ENCODE measurements at places on chromosomes 7 and 10. TPM values are rescaled to one million over a fixed set of nuclear protein-coding genes. Genes with fewer than 3 reads are reported as not detected.

The AOAH gene
- not detected for total RNA-seq

DNA sequence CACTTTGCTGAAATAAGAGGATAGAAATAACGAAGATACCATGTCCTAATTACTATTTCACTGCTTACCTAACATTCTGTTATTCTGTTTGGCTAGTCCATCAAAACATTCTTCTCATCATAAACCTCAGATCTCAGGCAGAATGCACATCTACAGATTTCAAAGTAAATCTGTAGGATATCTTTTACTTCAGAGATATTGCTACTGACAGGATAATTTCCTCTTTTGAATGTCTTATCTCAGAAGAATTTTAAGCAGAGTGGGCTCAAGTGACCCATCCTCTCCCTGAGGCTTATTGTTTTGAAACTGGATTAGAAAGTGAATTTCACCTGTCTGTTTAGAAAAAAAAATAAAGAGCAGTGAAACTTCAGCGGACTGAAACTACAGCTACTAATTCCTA lies 83.6 kb downstream of the SEMA3C start:
- H3K36me3 ChIP-seq = no peaks in the 10 kb centered on the region
- H3K4me1 ChIP-seq = peaks cover 22% of the 10 kb centered on the region
- H3K27me3 ChIP-seq = no peaks in the 10 kb centered on the region
- H3K4me3 ChIP-seq = no peak overlapping the region
- DNase-seq = no peak

DNA sequence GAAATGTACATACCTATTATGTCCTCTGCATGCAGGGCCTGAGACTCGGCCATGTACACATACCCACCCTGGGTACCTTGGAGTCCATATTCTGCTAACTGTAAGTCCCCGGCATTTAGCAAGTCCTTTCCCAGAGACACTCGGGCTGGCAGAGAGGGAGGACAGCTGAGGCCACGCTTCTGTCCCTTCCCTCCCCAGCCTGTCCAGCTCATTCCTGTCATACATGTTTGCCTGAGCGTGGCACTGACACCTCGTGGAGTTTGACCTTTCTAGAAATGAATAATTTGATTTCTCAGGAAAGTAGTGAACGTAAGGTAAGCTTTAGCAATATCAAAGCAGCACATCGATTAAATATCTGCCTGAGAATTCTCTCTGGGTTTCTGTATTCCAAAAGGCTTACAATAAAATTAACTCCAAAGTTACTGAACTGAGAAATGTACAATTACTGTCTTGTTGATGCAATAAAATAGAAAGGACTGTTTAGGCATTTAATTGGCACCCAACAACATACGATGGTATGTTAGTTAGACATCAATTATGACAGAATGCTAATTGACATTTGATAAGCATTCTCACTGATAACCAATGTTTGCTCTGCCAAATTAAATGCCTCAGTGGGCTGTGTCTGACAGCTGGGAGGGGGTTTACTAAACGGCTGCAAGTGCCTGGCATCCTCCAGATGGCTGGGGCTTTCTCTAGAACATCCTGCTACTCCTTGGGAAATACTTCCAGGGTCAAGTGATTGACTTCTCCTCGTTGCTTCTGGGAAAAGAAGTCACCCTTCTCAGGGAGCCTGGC lies 221.2 kb downstream of the CCSER2 start:
- peaks cover 21% of the 10 kb centered on the region for H3K27me3 ChIP-seq
- H3K4me3 ChIP-seq = no peak overlapping the region
- DNase-seq = no peak

- no peaks in the 10 kb centered on the region for H3K27me3 ChIP-seq
- H3K36me3 ChIP-seq = no peaks in the 10 kb centered on the region
- H3K4me1 ChIP-seq = peaks cover 28% of the 10 kb centered on the region
- H3K4me3 ChIP-seq = no peak overlapping the region
- no peak overlapping the region for H3K27ac ChIP-seq
- no peak for DNase-seq
These were observed 30.7 kb upstream of the HSPA12A start for GRCh38 chr10:116772909-116773705.

DNA sequence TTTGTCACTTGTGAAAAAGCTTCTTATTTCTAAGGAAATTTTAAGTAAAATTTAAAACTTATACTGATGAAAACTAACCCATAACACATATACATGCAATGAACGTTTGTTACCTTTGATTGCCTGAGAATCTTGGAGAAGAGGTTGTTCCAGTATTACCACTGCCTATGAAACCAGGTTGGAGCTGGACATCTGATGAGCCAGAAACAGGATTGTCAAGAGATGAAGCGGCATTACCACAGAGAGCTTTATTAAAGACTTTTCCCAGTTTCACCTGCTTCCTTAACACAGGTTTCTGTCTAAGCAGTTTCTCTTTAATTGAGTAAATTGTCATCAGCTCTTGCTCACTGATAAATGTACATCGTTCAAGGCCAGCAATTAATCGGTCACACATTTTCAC lies 9.0 kb upstream of the KIF20B start:
- no peaks in the 10 kb centered on the region for H3K36me3 ChIP-seq
- no peak for DNase-seq
- no peak overlapping the region for H3K27ac ChIP-seq
- H3K27me3 ChIP-seq = no peaks in the 10 kb centered on the region
- no peaks in the 10 kb centered on the region for H3K4me1 ChIP-seq
- H3K4me3 ChIP-seq = no peak overlapping the region

The TMEM140 gene
- not detected for total RNA-seq

GRCh38 chr10:131193923-131194322 lies 117.6 kb downstream of the TCERG1L start:
- no peak for DNase-seq
- no peaks in the 10 kb centered on the region for H3K4me1 ChIP-seq
- no peak overlapping the region for H3K4me3 ChIP-seq
- no peaks in the 10 kb centered on the region for H3K27me3 ChIP-seq
- no peak overlapping the region for H3K27ac ChIP-seq
- H3K36me3 ChIP-seq = no peaks in the 10 kb centered on the region

DNA sequence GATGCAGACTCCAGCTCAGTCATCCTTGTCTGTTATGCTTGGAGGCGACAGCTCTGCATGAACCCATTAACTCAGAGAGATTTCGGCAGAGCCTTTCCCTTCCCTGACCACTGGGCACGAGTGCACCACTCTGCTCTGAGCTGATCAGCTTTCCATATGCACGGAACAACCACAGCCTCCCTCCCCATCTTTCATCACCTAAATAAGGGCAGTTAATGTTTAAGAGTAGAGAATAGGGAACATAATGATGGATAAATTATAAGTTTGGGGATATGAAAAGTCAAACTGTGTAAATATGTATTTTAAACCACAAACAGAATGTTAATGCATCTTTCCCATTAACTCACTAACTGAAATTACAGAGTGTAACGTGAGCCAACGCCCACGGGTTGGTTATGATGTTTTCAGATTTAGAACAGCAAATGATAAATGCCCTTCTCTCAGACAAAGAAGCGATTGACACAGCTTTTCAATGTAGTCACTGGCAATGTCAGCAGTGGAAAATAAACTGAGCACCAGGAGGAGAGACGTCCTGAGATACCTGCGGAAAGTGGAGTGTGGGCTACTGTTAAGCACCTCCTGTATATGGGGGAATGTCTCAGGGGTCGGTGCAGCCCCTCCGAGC lies 658.2 kb downstream of the LRMDA start:
- DNase-seq = no peak
- H3K4me3 ChIP-seq = no peak overlapping the region
- H3K4me1 ChIP-seq = no peaks in the 10 kb centered on the region
- H3K27ac ChIP-seq = no peak overlapping the region
- H3K36me3 ChIP-seq = no peaks in the 10 kb centered on the region

DNA sequence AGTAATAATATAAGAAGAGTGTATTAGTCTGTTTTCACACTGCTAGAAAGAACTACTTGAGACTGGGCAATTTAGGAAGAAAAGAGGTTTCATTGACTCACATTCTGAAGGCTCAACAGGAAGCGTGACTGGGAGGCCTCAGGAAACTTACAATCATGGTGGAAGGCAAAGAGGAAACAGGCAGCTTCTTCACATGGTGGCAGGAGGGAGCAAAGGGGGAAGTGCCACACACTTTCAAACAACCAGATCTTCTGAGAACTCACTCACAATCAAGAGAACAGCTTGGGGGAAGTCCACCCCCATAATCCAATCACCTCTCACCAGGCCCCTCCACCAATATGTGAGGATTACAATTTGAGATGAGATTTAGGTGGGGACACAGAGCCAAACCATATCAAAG lies 212.5 kb upstream of the HDAC9 start:
- H3K4me3 ChIP-seq = no peak overlapping the region
- H3K4me1 ChIP-seq = peaks cover 6% of the 10 kb centered on the region
- DNase-seq = no peak
- H3K27ac ChIP-seq = no peak overlapping the region
- H3K36me3 ChIP-seq = no peaks in the 10 kb centered on the region
- no peaks in the 10 kb centered on the region for H3K27me3 ChIP-seq

The PPP1R17 gene
- not detected for total RNA-seq

GRCh38 chr7:100008525-100008924 lies 6.9 kb upstream of the ZKSCAN1 start:
- H3K27me3 ChIP-seq = no peaks in the 10 kb centered on the region
- peaks cover 5% of the 10 kb centered on the region for H3K4me1 ChIP-seq
- DNase-seq = peak; percentile 22

The PRR15 gene
- total RNA-seq = 26.6 TPM

GRCh38 chr7:46226860-46227259 lies 305.8 kb upstream of the IGFBP3 start:
- H3K4me1 ChIP-seq = peaks cover 14% of the 10 kb centered on the region
- peak; percentile 41 for DNase-seq
- no peak overlapping the region for H3K27ac ChIP-seq
- no peak overlapping the region for H3K4me3 ChIP-seq

The AKR1C4 gene
- not detected for total RNA-seq

DNA sequence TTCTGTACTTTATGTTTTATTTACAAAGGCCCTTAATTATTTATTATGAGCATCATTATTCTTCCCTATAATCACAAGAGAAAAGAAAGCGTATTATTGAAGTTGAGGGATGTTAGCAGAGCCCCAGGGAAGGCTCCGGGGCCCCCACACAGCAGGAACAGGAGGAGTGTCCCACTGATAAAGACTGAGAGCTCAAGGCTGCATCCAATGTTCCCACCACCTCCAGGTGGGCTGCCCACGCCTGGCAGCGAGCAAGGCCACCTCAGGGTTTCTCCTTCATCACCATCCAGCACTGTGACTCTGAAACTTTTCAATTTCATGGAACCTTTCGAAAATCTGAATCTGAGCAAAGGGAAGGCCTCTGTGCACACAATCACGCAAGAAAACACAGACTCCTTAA lies 35.9 kb upstream of the WIPF3 start:
- H3K27me3 ChIP-seq = peaks cover 12% of the 10 kb centered on the region
- H3K36me3 ChIP-seq = no peaks in the 10 kb centered on the region
- H3K4me3 ChIP-seq = no peak overlapping the region
- DNase-seq = no peak
- no peaks in the 10 kb centered on the region for H3K4me1 ChIP-seq

DNA sequence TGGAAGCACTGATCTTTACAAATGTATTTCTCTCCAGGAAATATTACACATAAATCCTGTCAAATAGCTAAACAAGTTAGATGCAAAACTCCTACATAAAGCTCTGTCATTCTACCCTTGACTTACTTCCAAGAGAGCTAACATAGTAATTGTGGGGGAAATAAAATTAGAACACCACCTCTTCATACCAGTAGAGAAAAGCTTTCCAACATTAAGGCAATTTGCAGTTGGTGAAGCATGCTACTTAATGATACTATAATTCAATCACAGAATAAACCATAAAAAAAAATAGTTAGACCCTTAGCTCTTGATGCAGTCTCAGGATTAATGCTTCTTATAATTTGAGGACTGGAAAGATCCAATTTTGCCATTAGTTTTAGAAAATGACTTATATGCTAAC lies 35.2 kb downstream of the SEMA3A start:
- no peak overlapping the region for H3K4me3 ChIP-seq
- H3K27me3 ChIP-seq = no peaks in the 10 kb centered on the region
- peaks cover 13% of the 10 kb centered on the region for H3K4me1 ChIP-seq
- no peak for DNase-seq

DNA sequence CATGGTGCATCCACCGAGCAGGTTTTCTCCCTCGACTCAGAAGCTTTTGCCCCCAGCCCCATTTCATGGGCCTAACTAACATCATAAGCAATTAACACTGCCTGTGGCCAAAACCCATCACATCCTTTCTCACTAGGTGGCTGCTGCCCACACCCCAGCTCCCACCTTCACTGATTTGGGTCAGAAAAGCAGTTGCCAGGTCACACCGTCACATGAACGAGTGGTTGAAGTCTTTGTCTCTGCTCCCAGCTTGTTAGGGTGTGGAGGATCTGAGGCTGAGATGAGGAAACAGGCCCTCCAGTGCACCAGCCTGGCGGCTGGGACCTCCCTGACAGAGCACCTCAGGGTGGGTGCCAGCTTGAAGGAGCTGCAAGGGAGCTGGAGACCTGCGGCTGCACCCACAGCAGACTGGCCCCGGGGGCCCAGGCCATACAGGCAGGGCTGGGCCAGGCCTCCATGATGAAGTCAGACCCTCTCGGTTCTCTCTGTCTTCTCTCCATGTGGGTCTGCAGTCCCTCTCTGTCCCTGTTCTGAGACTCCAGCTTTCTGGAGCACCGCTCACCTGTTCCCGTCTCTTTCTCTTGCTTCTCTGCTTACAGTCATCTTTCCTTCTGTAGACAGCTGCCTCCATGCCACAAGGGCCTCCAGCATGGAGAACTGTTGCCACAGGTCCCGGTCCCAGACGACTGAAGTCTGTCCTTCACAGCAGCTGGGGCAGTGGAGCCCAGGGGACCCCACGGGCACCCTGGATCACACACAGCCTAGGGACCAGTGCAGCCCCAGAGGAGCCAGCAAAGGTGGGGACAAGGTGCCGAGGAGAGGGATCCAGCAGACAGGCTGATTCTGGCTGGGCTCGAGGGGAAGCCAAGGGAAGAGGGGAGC lies 13.8 kb upstream of the INPP5A start:
- H3K27ac ChIP-seq = no peak overlapping the region
- H3K4me3 ChIP-seq = no peak overlapping the region
- no peaks in the 10 kb centered on the region for H3K36me3 ChIP-seq
- no peak for DNase-seq
- no peaks in the 10 kb centered on the region for H3K27me3 ChIP-seq

GRCh38 chr7:28410628-28411531 lies 1.4 kb upstream of the CREB5 start:
- peaks cover 28% of the 10 kb centered on the region for H3K4me1 ChIP-seq
- H3K4me3 ChIP-seq = peak overlapping the region; percentile 87
- no peaks in the 10 kb centered on the region for H3K36me3 ChIP-seq
- H3K27ac ChIP-seq = no peak overlapping the region

GRCh38 chr10:71623098-71623985 lies 96.2 kb downstream of the C10orf105 start:
- DNase-seq = peak; percentile 41
- no peaks in the 10 kb centered on the region for H3K36me3 ChIP-seq

- H3K4me1 ChIP-seq = no peaks in the 10 kb centered on the region
- H3K27me3 ChIP-seq = peaks cover 27% of the 10 kb centered on the region
- no peak overlapping the region for H3K4me3 ChIP-seq
These were observed 31.6 kb downstream of the ASZ1 start for GRCh38 chr7:117395743-117396142.

DNA sequence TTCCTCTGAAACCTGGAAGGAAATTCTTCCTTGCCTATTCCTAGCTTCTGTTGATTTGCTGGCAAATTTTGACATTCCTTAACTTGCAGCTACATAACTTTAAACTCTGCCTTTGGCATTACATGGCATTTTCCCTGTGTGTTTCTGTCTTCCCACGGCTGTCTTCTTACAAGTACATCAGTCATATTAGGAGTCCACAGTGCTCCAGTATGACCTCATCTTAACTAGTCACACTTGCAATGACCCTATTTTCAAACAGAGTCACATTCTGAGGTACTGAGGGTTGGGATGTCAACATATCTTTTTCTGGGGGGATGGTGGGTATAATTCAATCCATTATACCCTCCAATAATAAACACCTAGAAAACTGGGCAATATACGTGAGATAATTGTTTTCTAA lies 37.4 kb upstream of the EPHB6 start:
- DNase-seq = no peak
- no peaks in the 10 kb centered on the region for H3K27me3 ChIP-seq
- no peak overlapping the region for H3K27ac ChIP-seq
- no peak overlapping the region for H3K4me3 ChIP-seq
- H3K36me3 ChIP-seq = no peaks in the 10 kb centered on the region
